Activated T-helper 1 cell treated with anti-CD3 and anti-CD28 coated beads, Interleukin-12 subunit alpha, Interleukin-12 subunit beta, Interleukin-2, Interleukin-4 antibody, amounts not matched to agents 30 ng/mL and 10 ng/mL and 1 ng/mL, durations not matched to agents 14 hours and 24 hours and 36 hours (primary cell): ENCODE measurements at places on chromosomes 2 and 18.
A peak's percentile ranks its signal among the peaks of the same experiment; 100 is the strongest.

GRCh38 chr2:163658556-163658955, 77.3 kb downstream of the FIGN start:
- no peaks in the 10 kb centered on the region for H3K27me3 ChIP-seq
- H3K36me3 ChIP-seq: no peaks in the 10 kb centered on the region

DNA sequence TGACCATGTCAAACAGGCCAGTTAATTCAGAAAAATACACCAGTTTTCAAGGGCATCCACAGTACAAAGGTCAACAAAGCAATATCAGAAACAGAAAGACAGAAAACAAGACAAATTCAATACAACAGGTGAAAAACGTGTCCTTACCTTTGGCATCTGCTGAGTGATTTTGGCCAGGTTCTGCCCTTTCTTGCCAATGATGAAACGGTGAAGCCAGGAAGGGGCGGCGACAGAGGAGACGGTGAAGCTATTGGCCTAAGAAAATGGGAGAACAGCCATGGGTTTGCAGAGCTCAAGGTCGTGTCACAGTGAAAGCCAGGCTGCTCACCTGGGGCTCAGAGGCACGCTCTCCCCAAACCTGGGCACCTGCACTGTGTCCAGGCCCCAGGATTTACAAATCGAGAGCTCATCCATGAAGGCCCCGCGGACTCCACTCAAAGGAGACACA, 60.5 kb downstream of the HDLBP start:
- DNase-seq: no peak
- H3K4me1 ChIP-seq: no peaks in the 10 kb centered on the region
- no peaks in the 10 kb centered on the region for H3K27me3 ChIP-seq
- H3K36me3 ChIP-seq: peaks cover 42% of the 10 kb centered on the region

- peaks cover 7% of the 10 kb centered on the region for H3K27me3 ChIP-seq
- no peak overlapping the region for H3K27ac ChIP-seq
- no peak overlapping the region for H3K4me3 ChIP-seq
- DNase-seq: no peak
- no peaks in the 10 kb centered on the region for H3K4me1 ChIP-seq
- H3K36me3 ChIP-seq: no peaks in the 10 kb centered on the region
Observed at GRCh38 chr18:45106331-45106774, 425.7 kb downstream of the SETBP1 start.

GRCh38 chr18:45008694-45009413, 328.2 kb downstream of the SETBP1 start:
- H3K36me3 ChIP-seq: no peaks in the 10 kb centered on the region
- DNase-seq: no peak
- H3K4me1 ChIP-seq: peaks cover 19% of the 10 kb centered on the region
- no peak overlapping the region for H3K4me3 ChIP-seq
- H3K27ac ChIP-seq: no peak overlapping the region
- H3K27me3 ChIP-seq: no peaks in the 10 kb centered on the region

- no peak overlapping the region for H3K4me3 ChIP-seq
- peaks cover 12% of the 10 kb centered on the region for H3K4me1 ChIP-seq
- DNase-seq: no peak
- H3K27me3 ChIP-seq: peaks cover 2% of the 10 kb centered on the region
Observed at GRCh38 chr18:519019-519879, 18.7 kb upstream of the COLEC12 start.

DNA sequence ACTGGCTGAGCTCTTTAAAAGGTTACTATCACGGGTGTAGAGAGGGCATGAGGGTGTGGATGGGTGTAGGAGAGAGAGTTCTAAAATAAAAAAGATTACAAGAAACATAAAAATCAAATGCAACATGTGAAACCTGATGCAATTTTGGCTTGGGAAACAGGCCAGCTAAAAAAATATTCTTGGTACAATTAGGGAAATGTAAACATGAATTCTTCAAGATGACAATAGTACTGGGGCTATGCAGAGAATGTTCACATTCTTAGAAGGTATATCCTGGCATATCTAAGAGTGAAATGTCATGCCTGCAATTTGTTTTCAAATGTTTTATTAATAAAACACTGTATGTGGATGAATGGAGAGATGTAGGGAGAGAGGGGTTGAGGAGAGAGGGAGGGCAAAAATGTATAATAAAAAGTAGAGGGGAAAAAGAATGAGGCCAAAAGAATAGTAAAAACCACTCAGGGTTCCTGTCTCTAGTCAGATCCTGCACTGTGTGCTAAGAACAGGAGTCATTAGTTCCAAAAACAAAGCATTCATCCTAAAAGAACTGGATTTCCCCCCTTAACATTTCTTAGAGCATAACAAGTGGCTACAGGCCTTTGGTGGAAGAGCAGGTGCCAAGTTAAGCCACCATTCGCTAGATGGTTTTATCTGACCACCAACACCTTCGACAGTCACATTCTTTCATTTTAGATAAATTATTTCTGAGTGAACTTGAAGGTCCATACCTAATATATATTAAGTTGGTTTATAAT, 77.3 kb downstream of the LPIN2 start:
- H3K36me3 ChIP-seq: peaks cover 44% of the 10 kb centered on the region
- H3K4me3 ChIP-seq: no peak overlapping the region
- no peaks in the 10 kb centered on the region for H3K27me3 ChIP-seq
- DNase-seq: no peak
- peaks cover 38% of the 10 kb centered on the region for H3K4me1 ChIP-seq
- H3K27ac ChIP-seq: peak overlapping the region; percentile 57

- peaks cover 9% of the 10 kb centered on the region for H3K36me3 ChIP-seq
- H3K27me3 ChIP-seq: peaks cover 3% of the 10 kb centered on the region
- H3K4me3 ChIP-seq: no peak overlapping the region
- DNase-seq: no peak
- peaks cover 41% of the 10 kb centered on the region for H3K4me1 ChIP-seq
Observed at GRCh38 chr2:37666772-37667171, 4.7 kb downstream of the CDC42EP3 start.

- peaks cover 14% of the 10 kb centered on the region for H3K4me1 ChIP-seq
- DNase-seq: no peak
- H3K27me3 ChIP-seq: no peaks in the 10 kb centered on the region
- no peak overlapping the region for H3K4me3 ChIP-seq
Observed at GRCh38 chr2:7795778-7796563, 878.8 kb downstream of the RNF144A start.

DNA sequence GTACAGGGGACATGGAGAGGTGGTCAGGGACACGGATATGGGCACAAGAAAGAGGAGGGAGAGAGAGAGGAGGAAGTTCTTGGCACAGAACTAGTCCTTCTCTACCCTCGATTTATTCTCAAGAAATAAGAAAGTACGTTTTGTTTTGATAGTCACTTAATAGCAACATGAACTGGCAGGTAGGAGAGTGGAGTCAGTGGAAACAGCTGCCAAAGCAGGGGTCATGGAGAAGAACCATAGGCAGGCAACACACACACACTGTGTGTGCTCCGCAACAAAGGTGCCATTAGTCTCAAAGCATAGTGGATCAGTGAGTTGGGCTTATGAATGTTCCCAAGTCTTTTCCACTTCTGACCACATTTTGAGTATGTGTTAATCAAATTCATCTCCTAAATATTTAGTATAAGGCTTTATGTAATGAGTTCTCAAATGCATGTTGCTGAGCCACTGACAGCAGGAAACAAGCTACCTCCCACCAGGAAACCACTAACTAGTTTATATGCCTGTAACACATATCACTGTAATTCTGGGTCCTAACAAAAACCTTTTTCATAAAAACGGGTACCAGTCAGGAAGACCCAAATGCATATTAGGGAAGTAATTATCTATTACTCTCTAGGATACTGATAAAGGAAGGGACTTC, 41.1 kb downstream of the IWS1 start:
- H3K27me3 ChIP-seq: no peaks in the 10 kb centered on the region
- no peak for DNase-seq
- peaks cover 64% of the 10 kb centered on the region for H3K36me3 ChIP-seq

- H3K27ac ChIP-seq: peak overlapping the region; percentile 95
- DNase-seq: peak; percentile 76
- no peaks in the 10 kb centered on the region for H3K36me3 ChIP-seq
- H3K4me3 ChIP-seq: peak overlapping the region; percentile 74
- peaks cover 37% of the 10 kb centered on the region for H3K4me1 ChIP-seq
- no peaks in the 10 kb centered on the region for H3K27me3 ChIP-seq
Observed at GRCh38 chr2:231642631-231643494, 50.2 kb downstream of the TEX44 start.

DNA sequence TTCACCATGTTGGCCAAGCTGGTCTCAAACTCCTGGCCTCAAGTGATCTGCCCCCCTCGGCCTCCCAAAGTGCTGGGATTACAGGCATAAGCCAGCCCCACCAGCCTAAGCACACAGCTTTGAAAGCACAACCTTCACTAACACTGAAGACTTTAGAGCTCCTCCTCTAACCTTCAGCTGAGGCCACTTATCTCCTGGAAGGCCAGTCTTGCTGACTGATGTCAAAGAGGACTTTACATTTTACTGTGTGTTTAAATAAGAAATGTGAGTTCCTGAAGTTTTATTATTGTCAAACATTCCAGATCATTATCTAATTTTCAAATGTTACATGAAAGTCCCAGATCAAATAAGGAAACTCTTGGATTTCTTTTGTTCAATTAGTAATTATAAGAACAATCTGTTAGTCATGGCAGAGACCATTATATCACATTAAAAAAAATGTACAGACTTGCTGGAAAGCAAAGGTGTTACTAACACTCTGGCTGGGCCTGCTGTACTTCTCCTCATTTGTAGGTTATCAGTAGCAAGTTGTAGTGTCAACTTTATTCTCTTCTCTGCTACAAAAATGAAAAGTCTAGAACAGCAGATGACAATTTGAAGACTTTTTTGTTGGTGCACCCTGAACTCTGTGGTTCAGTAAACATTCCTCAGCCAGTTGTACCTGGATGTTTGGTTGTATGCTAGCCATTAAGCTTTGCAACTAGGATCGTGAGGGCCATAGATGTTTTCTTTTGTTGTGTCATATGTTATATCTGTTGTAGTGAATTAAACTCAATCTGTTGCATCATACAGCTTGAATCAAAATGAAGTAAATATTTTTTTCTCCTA, 80.0 kb downstream of the AOX1 start:
- peaks cover 1% of the 10 kb centered on the region for H3K27me3 ChIP-seq
- H3K4me1 ChIP-seq: peaks cover 4% of the 10 kb centered on the region
- H3K27ac ChIP-seq: no peak overlapping the region

DNA sequence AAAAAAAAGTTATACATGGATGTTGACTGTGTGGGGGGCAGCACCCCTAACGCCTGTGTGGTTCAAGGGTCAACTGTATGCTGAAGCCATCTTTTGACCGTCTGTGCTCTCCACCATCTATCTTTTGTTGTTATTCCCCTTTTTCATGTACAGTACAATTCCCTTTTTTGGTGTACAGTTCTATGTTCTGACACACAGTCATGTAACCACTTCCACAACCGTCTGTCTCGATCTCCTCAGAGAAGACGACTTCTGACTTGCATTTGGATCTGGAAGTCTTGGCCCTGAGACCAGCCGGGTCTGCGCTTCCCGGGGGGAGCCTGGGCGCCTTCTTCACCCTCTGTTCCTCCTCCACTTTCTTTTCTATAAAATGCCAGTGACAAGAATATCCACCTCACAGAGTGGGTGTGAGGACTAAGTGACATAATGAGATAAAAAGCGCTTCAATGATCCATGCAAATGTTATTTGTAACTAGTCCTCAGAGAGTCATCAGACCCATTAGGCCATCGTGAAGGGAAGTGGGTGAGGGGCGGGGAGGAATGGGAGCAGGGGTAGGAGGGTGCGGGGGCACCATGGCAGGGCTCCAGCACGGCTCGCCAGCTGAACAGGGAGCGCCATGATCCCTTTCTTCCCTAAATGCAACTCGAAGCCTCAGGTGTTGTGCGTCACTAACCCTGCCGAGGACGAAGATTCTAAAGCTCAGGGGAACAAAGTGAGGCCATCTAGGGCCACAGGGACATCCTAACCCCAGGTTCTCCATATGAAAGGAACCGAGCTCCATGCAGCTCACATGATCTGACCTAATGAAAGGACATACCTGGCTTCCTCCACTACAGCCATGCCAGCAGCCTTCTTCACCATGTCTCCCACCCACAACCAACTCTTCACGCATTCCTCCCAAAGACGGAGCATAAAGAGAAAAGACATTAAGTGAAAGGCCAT, 16.6 kb downstream of the ADCY3 start:
- H3K4me1 ChIP-seq: peaks cover 5% of the 10 kb centered on the region
- no peak overlapping the region for H3K27ac ChIP-seq
- peaks cover 20% of the 10 kb centered on the region for H3K36me3 ChIP-seq
- DNase-seq: no peak
- H3K27me3 ChIP-seq: no peaks in the 10 kb centered on the region

GRCh38 chr2:51791496-51791895, 759.6 kb upstream of the NRXN1 start:
- no peak overlapping the region for H3K4me3 ChIP-seq
- H3K36me3 ChIP-seq: no peaks in the 10 kb centered on the region
- DNase-seq: no peak
- no peaks in the 10 kb centered on the region for H3K4me1 ChIP-seq

DNA sequence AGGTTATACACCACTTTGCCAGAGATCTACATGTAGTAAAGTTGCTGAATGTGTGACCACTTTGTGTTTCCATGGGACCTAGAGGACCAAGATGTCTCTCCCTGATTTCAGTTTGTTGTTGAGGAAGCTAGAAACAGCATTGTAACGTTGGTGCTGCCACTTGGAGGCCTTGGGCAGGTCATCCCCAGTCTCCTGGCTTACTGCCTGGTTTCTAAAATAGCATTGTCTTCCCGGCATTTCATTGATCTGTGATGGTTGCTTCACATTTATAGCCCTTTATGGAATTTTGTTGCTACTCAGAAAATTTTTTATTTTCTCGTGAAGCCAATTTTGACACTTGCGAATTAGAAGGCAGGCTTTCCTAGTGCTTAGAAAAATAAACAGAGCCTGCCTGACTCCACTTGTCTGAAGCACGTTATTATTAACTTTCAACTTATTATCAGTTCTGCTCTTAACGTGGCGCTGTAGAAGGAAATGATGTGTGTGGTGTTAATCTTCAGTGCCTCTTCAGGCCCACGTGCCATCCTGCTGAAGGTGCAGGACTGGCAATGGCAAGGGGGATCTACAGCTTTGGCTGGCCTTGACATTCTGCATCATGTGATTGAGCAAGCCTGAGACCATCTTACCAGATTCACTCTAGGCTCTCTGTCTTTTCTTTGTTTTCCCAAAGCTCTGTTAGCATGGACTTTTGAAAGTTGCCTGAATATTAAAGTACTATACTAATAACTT, 59.9 kb downstream of the INPP4A start:
- DNase-seq: no peak
- H3K27me3 ChIP-seq: no peaks in the 10 kb centered on the region
- H3K36me3 ChIP-seq: peaks cover 28% of the 10 kb centered on the region

DNA sequence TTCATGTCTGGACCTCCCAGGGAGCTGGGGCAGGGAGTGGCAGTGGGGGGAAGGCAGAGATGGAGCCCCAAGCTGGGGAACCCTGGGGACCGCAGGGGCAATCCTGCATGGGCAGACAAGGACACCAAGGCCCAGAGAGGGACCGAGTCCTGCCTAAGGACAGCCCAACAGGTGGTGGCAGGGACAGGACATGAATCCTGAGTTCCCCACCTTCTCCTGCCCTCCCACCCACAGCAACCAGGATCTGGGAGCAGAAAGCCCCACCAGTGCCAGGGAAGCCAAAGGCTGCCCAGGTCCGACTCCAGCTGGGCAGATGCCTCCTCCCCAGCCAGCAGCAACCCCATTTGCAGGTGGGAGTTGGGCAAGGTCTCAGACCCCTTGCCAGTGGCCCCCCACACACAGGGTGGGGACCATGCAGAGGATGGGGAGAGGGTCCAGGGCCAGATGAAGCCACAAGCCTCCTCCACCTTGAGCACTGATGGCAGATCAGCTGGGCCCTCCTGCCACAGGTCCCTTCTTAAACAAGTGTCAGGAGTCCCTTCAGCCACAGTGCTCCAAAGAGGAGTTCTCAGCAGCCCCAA, 6.3 kb downstream of the ADRA2B start:
- H3K4me1 ChIP-seq: no peaks in the 10 kb centered on the region
- H3K27me3 ChIP-seq: peaks cover 8% of the 10 kb centered on the region
- no peak overlapping the region for H3K4me3 ChIP-seq
